Suprapubic skin (tissue), 4 donors: ENCODE measurements at places on chromosomes 4 and X.

DNA sequence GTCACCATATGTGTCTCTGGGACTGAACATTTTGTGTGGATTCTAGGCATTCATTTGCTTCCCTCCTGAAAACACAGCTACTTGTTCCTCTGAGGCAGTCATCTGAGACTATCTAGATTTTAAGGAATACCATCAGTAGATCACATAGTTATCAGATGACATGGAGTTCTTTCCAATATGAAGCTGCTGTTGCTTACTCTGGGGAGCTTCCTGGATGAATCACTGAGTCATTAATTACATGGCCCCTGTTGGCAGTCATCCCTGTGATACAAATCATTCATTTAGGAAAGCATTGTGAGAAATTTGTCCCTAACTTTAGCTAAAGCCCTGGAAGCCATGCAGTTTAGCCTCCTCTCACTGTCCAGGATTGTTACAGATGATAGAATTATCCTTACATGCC lies 98.2 kb upstream of the ARSJ start:
- DNase-seq = no peak

- DNase-seq = no peak
Observed at GRCh38 chr4:94834501-94834900, 76.7 kb downstream of the BMPR1B start.

GRCh38 chr4:180363815-180364214 lies 1879.4 kb upstream of the TENM3 start:
- no peak for DNase-seq

- no peak for DNase-seq
Observed at GRCh38 chrX:129780441-129781105, 824 bp downstream of the SASH3 start.

GRCh38 chr4:185280608-185281007 lies 71.2 kb downstream of the SNX25 start:
- DNase-seq = no peak

- DNase-seq = no peak
Observed at GRCh38 chrX:143781103-143781502, 60.6 kb upstream of the SPANXN2 start.

GRCh38 chr4:123127218-123127617 lies 204.8 kb upstream of the NUDT6 start:
- no peak for DNase-seq

- no peak for DNase-seq
Observed at GRCh38 chr4:15568821-15569220, 86.3 kb downstream of the FBXL5 start.

DNA sequence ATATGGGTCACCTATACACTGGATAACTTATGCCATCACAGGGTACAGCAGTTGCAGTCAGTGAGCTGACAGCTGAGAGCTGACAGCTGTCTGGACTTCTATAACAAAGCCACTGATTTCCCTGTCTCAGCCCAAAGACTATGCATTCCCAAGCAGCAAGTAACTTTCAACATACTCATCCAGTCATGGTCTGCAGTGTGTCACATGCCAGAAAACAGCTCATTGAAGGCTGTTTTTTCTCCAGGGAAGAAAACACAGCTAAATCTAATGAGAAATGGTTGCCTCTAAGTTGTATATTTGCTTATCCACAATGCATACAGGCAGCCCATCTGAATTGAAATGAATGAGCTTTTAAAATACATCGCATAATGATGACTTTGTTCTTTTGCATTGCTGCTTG lies 6.3 kb downstream of the KIAA1210 start:
- DNase-seq = no peak

- DNase-seq = no peak
Observed at GRCh38 chr4:25144870-25145481, 15.3 kb downstream of the SEPSECS start.

DNA sequence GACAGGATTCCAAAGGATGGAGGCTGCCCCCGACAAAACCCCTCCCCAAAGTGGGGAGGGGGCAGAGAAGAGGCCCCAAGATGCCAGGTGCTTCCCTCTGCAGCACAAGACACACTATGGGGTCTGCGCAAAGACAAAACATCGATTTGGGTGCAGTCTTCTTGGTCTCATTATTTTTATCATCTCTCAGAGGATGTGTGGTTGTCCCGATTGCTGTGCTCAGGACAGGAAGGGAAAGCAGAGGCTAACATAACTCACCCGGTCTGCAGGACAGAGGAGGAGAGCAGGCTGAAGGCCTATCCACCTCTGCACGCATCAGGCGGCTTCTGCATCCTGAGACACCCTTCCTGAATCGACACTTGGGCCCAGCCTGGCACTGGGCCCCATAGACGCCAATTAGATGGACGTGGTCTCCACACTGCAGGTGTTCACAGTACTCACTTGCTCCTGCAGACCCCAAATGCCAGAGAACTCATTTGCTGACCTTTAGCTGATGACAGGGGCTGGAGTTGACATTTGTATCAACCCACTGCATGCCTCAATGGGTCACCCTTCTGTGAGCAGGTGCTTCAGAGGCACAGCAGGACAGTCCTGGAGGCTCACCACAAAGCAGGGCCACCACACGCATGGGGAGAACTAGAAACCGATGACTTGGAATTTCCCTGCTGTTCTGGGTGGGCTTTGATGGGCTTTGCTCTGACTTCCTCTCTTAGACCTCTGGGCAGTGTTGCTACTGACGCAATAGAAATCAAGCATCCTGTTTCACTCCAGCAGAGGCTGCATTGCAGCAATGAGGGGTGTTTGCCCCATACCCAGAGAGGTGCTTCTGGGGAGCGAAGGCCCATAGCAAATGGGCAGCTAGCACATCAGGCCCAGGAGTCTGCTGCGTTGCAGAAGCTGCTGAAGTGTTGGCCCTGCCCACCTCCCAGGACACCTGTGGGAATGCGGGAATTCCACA lies 96.3 kb upstream of the ENPP6 start:
- DNase-seq = no peak

- no peak for DNase-seq
Observed at GRCh38 chrX:36431819-36432218, 512.3 kb downstream of the CFAP47 start.

GRCh38 chrX:63657821-63658220 lies 127.2 kb downstream of the ARHGEF9 start:
- DNase-seq = no peak

- no peak for DNase-seq
Observed at GRCh38 chrX:3522101-3522650, 175.7 kb upstream of the MXRA5 start.

DNA sequence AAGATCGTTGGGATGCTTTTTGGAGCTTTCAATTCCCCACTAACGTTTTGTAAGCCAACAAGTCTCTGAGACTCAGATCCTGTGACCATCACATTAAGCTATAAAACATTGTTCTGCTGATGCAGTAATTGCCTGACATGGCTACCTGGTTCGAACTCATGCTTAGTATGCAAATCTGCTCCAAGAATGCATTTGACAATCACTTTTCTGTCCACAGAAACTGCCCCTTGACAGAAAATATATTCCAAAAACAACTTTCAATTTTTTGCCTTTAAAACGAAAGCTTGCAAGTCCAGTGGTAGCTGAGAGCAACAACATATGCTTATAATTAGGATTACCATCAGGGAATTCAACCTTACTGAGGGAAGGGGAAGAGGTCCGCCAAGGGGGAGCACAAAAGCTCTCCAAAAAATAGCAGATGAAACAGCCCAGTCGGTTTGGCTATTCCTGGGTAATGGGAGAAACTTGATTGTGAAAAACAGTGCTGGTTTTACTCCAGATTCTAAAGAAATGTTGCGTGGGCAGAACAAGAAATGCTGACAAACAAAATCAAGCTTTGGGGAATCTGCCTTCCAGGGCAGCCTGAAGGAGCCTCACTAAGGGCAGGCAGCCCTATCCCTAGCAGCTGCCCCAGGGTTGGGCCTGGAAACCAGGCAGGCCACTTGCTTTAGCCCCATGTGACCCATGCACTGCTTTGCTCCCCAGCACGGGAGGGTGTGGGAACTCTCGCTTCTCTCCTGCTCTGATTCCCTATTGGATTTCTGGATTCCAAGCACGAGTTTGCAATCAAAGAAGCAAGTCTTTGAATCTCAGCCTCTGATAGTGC lies 160.7 kb upstream of the LDB2 start:
- no peak for DNase-seq

GRCh38 chrX:72306851-72307645 lies 1.3 kb upstream of the CITED1 start:
- no peak for DNase-seq

DNA sequence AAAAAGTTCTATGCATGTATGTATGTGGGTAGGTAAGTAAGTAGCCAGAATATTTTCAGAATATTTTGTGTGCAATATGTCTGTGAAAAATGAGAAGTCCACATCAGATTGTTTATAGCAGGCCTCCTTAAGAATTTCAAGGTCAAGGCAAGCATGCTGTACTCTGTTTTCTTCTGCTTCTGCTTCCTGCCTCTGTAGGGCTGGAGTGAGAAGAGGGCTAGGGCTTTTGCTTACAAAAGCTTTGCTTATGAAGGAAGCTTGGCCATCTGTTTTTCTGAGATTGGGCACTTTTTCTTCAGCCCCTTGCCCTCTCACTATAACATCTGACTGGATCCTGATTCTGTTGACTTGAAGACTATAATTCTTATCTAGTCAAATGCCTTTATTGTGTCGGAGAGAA lies 150.4 kb downstream of the EMCN start:
- no peak for DNase-seq
